Activated CD4-positive, alpha-beta T cell treated with anti-CD3 and anti-CD28 coated beads, Interleukin-2, Interleukin-6, amounts not matched to agents 100 ng/mL and 50 ng/mL, durations not matched to agents 16 hours and 8 hours (primary cell): ENCODE measurements at places on chromosomes 2 and 18.

DNA sequence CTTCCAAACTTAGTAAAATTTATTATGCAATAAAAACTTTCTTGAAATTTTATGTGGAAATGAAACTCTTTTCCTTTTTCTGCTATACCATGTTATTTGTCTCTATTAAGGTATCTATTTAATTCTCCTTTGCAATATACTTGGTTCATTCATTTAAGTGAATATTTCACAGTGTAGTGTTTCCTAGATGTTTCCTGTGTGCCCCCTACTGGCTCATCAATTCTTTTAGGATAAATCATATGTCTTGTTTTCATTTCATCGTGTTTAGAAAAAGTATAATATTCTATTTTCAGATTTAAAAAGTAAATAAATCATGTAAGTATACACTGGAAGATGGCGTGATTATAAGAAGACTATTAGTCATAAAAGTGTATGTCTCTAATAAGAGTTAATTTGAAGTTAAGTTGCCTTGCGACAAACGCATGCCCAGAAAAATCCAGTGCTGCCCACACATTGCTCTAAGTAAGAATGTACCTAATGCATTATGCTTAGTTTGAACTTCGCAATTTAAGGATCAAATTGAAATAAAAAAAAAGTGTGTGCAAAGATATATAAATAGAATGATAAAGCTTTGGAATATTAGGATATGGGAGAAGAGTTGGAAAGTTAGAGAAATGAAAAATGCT lies 525.4 kb downstream of the KCNJ3 start:
- DNase-seq, result no peak

DNA sequence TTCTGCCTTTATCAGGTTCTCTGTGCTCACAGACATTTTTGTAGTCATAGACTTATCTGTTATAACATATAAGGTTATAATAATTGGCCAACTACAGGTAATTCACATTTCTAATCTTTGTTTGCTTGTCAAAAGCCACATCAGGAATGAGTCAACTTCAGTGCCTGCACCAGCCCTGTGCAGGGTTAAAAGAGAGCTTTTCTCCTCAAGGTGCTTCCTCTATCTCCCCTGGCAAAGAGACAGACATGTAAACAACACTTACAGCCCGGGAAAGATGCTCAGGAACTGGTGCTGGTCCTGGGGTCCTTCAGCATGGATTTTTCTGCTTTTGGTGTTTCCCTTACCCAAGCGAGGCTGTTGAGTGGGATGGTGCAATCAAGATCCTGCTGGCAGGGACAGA lies 7.7 kb upstream of the EHD3 start:
- no peak for DNase-seq

GRCh38 chr2:38497670-38498037 lies 105.1 kb downstream of the HNRNPLL start:
- no peak for DNase-seq

- no peak for DNase-seq
Observed at GRCh38 chr2:222303828-222304736, 5.3 kb upstream of the PAX3 start.

DNA sequence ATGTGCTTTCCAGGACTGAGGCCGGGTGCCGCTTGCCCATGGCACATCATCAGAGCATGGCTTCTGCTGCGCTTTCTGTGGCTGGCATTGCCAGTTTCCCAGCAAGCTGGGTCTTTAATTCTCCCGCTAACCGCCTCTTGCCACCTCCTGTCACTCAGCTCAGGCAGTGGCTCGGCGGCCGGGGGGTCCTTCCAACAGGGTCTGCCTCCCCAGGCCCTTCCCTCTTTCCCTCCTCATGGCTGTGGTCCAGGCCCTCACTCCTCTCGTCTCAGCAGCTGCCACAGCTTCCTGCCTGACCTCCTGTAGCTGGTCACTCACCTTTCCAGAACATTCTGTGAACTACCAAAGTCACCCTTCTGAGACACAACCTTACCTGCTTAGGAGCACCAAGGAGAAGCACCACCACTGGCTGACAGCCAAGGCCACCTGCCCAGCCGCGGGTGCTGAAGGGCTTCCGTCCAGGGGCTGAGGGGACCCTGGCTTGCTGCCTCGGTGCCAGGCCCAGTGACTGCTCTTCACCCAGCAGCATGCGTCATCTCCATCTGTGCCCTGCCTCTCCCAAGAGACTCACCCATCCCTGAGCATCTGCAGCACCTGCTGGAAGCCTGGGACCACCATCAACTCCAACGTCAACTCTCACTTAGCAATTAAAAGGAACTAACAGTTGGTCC lies 22.6 kb downstream of the CHMP1B start:
- no peak for DNase-seq

GRCh38 chr2:48560546-48561209 lies 30.7 kb downstream of the STON1 start:
- DNase-seq, result no peak

DNA sequence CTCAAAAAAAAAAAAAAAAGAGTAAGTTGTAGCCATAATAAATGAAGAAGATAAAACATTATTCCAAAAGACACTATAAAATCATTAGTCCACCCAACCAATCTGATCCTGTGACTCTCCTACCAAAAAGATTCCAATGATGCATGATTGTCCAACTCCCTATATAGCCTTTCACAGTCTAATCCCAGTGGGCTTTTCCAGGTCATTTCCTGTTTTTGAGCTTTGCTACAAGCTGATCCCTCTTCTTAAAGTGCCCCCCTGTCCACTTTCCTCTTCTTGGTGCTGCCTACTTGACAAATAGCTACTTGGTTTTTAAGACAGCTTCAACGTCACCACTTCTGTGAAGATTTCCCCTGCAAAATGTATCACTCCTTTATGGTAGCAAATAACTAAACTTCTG lies 88.4 kb downstream of the SEMA4F start:
- no peak for DNase-seq

GRCh38 chr2:240961910-240962299 lies 36.5 kb upstream of the SNED1 start:
- DNase-seq, result no peak

DNA sequence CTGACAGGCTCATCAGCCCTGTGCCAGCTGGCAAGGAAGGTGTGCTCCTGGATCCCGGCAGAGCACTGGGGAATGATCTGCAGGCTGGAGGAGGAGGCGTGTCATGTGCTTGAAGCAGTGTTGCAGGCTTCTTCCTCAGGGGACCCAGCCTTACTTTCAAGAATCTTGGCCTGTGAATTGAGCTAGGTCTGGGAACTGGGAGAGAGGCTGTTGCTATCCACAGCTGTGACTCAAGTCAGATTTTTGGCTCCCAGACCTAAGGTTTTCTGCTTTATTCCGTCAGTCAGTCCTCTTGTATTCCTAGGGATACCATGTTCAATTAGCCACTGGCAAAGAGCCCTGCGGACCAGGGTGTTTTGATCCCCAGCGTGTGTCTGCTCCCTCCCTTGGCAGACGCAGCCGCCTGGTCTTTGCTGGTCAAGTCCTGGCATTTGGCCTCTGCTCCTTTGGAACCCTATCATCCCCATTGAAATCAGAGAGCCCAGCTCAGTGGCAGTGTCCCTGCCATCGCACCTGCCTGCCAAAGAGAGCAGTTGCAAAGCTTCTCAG lies 32.4 kb downstream of the ASB1 start:
- DNase-seq, result no peak

- DNase-seq, result no peak
Observed at GRCh38 chr2:14322306-14322705, 310.2 kb upstream of the LRATD1 start.

GRCh38 chr2:58985541-58985940 lies 744.4 kb upstream of the FANCL start:
- DNase-seq, result no peak
